ENCODE measurements at places on chromosomes 5 and 9. TPM values are rescaled to one million over a fixed set of nuclear protein-coding genes. Genes with fewer than 3 reads are reported as not detected.

GRCh38 chr5:50447941-50448340, 6.9 kb upstream of the EMB start:
- DNase-seq: no peak

- no peak for DNase-seq
These were observed 46.0 kb downstream of the AHRR start for GRCh38 chr5:367358-368130.

- no peak for DNase-seq
These were observed 2.5 kb downstream of the MGAT1 start for GRCh38 chr5:180799902-180800801.

DNA sequence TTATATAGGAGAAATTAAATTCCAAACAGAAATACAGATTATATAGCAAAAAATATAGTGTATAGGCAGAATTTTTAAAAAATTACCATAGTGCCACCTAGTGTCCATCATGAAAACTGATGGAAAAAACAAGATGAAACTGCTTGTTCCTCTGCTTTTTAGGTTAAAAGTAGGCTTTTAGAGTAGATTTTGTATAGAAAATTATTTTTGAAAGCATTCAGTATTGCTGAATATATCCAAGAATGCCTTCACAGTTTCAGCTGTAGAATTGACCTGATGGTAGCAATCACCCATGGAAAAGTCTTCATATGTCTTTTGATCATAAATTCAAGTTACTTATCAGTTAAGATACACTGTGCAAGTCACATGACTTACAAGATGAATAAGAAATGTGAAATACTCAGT, 19.7 kb downstream of the RIOK2 start:
- no peak for DNase-seq

DNA sequence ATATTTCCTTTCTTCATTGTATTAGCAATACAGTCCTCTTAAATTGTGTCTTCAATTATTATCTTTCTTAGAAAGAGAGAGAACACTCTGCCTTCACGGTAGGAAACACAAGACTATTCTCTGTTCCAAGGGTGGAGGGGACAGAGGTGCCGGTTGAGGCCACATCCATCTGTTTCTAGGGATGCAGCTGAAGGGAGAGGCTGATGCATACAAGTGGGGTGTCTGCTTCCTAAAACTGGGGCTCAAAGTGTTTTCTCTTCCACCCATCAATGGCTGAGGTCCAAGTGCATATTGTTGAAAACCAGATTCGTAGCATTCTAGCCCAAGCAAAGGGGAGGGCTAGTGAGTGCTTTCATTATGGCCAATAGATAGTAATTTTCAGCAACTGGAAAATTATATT, 9.5 kb downstream of the IRX2 start:
- no peak for DNase-seq

SGCD gene
- total RNA-seq: 0.41 TPM

COQ4 gene
- 20.1 TPM for total RNA-seq

ENTPD2 gene
- total RNA-seq: not detected

NEUROG1 gene
- not detected for total RNA-seq

All from CD8-positive, alpha-beta T cell (primary cell).